AML-193 (cell line): ENCODE measurements at places on chromosomes 12 and 14.

- DNase-seq, result no peak
Measured at GRCh38 chr12:5546616-5547015, 114.7 kb downstream of the NTF3 start.

GRCh38 chr12:82517027-82517426 lies 158.7 kb downstream of the METTL25 start:
- peak; percentile 8 for DNase-seq

DNA sequence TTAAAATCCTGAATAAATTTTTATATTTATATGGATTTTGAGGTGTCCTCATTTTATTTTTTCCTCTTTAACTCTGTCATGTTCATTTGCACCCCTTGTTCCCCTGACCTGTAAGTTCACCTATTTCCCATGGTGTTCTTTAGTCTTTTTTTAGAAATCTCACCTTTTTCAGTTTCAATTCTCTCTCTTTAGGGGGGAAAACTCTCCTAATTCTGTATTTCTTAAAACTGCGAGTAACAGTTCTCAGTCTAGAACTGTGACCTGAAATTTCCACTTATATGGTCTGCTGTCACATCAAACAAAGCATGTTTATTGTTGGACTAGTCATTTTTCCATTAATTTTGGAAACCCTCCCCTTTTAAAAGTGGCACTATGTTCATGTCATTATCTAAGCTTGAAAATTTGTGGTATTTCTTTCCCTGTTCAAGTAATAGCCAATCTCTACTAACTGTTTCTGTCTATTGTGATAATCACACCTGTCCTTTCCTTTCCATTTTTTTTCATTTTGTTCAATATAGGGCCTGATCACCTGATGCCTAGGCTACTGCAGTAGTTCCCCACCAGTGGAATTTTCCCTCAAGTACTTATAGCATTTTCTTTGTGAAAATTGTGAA lies 14.0 kb upstream of the FBXO33 start:
- DNase-seq, result no peak

- DNase-seq, result no peak
Measured at GRCh38 chr12:82723093-82723492, 36.4 kb downstream of the TMTC2 start.

DNA sequence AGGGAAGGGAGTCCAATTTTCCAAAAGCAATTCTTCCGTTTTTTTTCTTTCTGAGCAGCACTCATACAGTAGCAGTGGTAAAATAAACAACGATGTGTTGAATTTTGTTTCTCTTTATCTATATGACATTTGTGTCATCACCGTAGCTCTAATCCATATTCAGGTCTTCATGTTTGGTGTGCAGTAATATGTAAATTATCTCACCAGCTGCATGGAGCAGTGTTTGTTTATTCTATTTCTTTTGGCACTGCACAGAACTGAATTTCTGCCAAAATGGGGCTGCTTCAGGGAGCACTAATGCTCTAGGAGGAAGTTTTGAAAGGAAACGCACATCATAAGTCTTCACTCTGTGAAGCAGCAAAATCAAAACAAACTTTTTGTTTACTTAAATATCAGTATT lies 130.0 kb upstream of the NPAS3 start:
- DNase-seq, result no peak

DNA sequence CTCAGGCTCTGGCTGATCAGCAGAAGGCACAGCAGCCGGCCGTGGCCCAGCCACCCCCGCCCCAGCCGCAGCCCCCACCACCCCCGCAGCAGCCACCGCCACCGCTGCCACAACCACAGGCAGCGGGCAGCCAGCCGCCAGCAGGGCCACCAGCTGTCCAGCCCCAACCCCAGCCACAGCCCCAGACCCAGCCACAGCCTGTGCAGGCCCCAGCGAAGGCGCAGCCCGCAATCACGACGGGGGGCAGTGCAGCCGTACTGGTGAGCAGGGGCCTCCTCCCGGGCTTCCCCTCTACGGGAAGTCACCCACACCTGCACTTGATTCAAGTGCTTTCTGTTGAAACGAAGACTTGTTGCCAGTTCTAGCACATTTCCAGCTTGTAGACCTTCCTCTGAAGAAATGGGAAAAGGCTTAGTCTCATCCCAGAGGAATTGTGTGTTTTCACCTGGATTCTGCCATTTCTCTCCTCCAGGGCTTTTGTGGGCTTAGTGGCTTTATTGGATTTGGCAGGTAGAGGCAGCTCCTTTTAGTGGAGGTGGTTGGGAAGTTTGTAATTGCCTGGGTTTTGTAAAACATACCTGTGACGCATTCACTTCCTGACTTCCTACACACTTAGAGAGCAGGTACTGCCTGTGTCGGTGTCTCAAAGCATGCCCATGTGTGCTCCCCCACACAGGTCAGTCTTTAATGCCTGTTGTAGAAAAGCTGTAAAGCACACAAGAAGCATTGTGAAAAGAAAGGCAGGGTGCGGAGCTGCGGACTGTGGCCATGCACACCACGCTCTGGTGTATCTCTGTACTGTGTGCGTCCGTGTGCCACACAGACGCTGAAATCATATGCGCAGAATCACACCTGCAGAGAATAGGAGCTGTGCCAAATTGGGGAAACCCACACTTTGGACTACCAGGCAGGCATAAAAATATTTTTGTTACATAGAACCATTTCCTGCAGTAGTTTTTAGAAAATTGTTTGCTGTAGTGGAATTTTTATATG lies 90.5 kb downstream of the DDX51 start:
- DNase-seq, result no peak

GRCh38 chr12:113932381-113933196 lies 33.5 kb downstream of the RBM19 start:
- DNase-seq, result no peak

GRCh38 chr14:25092258-25092740 lies 42.4 kb upstream of the STXBP6 start:
- DNase-seq, result no peak

DNA sequence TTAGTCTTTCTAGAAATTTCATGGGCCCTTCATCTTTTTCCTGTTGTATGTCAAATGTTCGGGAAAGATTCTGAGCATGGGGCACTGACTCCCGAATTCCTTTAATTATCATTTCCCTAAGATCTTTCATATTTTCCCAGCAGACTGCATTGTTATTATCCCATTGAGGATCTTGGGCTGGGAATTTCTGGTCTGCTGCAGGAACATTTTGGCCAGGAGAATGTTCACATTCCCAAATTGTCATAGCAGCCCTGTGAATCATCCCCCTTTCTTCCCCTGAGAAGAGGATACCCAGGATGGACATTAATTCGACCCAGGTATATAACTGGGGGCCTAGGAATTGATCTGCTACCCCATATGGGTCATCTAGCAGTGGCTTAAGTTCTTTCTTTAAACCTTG lies 112.5 kb downstream of the RIN3 start:
- no peak for DNase-seq

DNA sequence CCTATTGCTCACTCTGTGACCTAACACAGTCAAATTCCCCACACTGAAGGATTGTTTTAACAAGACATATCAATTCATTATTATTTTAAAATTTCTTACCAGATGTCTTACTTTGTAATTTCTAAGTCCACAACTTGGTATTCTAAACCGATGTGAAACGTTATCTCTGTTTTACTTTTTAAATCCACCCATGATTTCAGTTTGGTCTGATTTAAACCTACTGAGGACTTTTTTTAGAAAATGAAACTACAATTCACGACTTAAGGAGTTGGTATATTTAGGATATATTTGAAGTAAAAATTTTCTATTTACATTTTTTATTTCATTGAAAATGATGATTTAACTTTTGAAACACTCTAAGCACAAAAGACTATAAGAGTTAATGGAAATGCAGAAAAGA lies 35.1 kb upstream of the GRIP1 start:
- no peak for DNase-seq

DNA sequence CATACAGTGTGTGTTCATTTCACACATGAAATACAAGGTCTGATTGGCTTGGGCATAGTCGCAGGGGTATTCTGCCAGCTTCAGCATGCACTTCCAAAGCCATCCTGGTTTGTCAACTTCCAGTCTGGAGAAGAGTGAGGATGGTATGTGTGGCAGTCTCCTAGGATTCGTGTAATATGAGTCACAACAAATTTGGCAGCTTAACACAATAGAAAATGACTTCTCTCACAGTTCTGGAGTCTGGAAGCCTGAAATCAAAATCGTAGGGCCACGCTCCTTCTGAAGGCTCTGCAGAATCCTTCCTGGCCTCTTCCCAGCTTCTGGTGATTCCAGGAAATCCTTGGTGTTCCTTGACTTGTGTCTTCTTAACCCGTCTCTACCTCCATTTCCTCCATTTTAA lies 167.5 kb downstream of the PPM1H start:
- no peak for DNase-seq

- DNase-seq, result no peak
Measured at GRCh38 chr12:91189516-91189915, 6.9 kb upstream of the DCN start.

GRCh38 chr14:77290705-77291104 lies 19.7 kb upstream of the NGB start:
- no peak for DNase-seq

DNA sequence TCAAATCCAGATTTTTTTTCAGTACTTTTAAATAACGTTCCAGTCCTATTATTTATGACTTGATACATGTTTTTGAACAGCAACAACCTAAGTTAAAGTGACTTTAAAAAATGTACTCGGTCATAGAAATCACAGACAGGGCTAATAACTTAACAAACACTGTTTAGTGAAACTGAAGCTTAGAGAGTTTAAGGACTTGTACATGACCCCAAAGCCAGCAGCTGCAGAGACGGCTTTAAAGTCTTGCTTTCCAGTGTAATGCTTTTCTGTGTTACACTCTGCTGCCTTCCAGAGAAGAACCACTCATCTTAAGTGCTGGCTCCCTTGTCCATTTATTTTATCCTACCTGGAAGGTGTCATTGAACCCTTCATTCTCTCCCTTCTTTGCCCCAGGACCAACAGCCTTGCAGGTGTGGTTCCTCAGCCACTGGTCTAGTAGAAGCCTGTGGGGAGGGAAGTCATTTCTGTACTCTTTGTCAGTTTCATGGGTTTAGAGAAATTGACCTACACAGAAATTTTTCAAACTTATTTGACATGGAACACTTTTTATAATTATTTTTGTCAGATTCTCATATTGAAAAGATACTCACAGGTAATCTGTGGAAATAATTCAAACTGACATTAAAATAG lies 60.9 kb downstream of the NAV3 start:
- DNase-seq, result no peak

DNA sequence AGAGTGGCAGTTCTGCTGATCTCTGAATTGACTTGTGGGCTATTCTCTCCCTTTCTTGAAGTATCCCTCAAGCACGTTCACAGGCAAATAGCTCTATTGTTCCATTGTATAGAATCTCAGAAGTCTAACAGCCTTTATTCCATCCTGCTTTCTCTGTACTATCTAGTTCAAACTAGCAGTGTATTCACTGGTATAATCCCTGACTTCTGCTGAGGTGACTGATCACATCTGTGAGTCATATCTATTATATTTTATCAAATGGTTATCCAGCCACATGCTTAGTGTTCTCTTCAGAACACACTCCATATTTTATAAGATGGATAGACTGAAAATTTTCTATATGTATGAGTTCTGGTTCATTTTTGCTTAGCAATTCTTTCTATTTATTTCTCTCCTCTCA lies 866.1 kb downstream of the C12orf50 start:
- DNase-seq, result no peak

- DNase-seq, result no peak
Measured at GRCh38 chr12:124637581-124637981, 70.2 kb upstream of the NCOR2 start.

DNA sequence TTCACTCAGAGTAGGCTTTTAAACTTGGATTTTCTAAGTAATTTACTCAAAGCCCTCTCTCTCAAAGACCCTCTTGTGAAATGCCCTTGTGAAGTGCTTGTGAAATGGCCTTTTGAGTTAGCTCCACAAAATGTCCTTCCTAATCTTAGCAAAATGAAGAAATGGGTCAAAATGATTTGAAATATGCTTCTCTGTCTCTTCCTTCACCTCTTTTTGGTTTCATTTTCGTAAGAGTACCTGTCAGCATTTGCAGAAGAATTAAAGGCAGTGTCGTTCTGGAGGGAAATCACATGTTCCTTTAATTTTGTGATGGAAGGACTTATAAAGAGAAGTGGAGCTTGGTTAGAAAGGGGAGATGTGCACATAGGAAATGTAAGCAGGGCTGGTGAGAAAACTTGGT lies 93.7 kb downstream of the HMGA2 start:
- DNase-seq, result peak; percentile 14

DNA sequence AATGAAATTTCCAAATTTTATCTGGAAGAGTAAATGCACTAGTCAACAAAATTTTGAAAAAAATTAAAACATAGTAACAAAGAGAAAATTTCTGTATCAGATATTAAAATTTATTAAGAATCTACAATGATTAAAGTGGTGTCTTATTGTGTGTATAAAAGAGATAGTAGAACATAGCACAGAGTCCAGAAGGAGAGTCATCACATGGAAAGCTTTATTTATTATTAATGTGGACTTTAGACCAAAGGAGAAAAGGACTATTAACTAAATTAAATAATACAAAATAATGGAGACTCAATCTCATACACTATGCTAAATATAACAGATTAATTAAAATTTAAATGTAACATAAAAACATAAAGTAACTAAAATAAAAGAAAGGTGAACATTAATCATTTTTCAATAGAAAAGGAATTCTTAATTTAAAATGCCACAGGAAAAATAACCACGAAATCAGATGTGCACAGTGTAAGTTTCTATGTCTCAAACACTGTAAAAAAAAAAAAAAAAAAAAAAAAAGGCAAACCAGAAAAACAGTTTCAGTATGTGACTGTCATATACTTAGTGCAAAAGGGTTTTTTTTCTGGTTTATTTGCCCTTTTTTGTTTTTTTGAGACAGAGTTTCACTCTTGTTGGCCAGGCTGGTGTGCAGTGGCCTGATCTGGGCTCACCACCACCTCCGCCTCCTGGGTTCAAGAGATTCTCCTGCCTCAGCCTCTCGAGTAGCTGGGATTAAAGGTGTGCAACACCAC lies 95.4 kb downstream of the MYF5 start:
- DNase-seq, result no peak

DNA sequence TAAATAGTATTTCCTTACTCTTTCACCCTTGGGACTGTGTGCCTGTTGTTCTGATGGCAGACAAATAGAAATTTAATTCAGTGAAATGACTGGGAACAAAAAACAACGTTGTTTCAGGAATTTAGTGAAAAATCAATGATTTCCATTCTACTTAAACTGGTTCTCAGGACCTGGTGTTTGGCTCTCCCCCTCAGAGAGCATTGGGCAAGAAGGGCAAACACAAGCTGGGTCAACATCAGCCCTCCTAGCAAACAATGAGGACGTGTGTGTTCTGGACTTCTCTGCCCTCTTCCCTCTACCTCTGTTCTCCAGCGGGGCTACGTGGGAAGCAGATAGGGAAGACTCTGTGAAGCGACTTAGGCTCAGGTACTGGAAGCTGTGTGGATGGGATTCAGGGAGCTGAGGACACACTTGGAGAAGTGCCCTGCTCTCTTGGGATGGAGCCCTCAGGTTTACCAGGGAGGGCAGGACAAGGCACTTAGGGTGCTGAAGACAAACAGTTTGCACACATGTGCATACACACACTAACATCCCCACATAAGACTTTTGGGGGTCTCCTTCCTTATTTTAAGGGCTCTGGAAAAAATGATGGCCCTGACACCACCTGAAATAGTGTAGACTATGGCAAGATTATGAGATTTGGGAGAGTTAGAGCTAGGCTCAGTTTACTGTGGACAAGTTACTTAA lies 7.6 kb upstream of the SERPINA1 start:
- DNase-seq, result no peak
